NCI-H1930 (cell line): ENCODE measurements at places on chromosomes 12 and 14.

GRCh38 chr12:57534250-57534649 lies 11.6 kb downstream of the MBD6 start:
- DNase-seq = no peak

DNA sequence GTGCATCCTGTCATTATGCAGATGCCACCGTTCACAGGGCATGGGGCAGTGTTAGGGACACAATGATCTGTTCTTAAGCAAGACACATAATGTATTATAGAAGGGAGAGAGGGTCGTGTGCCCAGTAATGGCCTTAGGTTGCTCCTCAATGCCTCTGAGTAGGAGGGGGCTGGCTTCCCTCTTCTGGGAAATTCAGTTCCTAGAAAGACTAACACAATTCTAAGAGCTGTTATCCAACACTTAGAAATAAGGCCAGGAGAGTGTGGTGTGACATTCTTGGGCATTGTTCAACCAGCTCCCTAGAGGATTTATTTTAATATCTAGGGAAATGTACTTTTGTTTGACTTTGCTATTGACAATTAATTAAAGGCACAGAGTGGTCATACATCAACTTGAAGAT lies 118.5 kb downstream of the ADCK1 start:
- no peak for DNase-seq

- DNase-seq = no peak
Measured at GRCh38 chr14:67060546-67060945, 128.7 kb upstream of the GARIN2 start.

GRCh38 chr14:77092676-77093075 lies 5.4 kb upstream of the CIPC start:
- no peak for DNase-seq

GRCh38 chr14:78153064-78153341 lies 17.2 kb upstream of the NRXN3 start:
- no peak for DNase-seq

DNA sequence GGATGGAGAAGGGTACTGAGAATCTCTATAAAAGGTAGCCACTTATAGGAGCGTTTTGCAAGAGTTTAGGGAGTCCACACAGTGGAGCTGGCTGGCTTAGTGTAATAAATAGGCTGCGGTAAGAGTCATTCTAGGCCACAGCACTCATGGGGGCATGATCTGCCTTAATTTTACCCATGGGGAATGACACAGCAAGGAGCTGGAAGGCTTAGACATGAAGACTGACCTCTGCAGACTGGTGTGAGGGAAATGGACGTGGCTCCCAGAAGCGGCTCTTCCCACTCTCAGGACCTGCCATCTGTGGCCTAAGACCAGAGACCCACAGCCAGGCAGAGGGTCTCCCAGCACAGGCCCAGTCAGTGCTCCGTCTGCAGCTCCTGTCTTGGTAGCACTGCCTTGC lies 173.3 kb downstream of the PPM1H start:
- DNase-seq = no peak

- DNase-seq = no peak
Measured at GRCh38 chr12:91952916-91953315, 192.7 kb downstream of the BTG1 start.

DNA sequence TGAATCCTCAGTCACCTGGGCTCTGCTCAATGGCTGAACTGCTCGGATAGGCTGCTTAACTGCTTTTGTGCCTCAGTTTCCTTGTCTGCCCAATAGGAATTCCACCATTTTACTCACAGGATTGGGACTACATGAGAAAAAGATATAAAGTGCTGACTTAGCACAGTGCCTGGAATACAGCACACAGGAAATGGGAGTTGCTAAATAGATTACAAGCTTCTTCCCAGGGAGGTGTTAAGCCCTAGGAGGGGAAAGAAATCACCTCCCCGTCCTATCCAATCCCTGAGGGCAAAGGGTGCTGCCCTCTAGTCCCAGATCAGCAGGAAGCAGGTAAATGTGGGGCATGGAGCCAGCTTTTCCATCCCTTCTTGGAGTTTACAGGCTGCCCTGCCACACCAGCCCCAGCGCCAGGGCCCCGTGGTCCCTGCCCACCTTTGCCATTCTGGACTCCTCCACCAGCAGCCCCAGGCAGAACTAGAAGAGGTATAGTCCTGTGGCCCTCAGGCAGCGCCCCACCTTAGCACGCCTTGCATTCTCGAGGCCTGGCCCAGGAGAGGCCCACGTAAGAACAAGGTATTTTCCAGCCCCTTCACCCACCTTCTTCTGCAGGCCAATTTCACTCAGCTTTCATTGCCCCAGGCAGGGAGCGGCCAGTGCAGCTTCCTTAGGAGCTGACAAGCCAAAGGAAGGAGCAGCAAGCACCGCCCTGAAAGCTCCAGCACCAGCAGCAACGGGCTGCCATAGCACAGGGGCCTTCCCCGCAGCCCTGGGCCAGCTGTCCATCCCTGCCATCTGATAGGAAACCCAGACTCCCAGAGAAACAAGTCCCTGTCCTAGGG lies 28.8 kb upstream of the RPLP0 start:
- no peak for DNase-seq

- DNase-seq = no peak
Measured at GRCh38 chr12:45112306-45112705, 61.4 kb upstream of the DBX2 start.

DNA sequence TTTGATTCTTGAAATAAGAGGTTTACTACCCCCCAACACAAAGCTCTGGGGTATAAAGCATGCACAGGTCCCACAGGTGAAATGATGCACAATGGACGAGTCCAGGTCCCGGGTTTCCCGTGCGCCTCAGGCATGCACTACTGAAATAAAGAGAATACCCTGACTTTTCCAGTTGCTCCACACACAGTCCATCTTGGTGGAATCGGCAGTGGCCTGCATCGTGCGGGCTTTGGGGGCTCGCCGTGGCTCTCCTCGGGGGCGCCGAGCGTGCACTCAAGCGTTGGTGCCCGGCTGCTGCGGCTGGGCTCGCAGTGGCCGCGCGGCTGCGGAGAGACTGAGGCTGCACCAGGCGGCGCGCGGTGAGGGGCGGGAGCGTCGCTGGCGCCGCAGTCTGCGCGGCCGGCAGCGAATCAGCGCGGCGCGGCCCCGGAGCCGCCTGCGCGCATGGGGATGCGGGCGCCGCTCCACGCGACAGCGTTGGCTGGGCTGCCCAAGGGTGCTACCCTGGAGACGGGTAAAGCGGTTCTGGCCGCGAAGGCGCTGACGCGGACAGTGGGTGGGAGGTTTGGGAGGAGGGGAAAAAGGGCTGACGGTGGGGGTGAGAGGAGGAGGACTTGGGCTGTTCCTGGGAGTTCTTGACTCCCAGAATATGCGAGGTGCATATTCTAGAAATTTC lies 53.8 kb upstream of the CCDC175 start:
- peak; percentile 54 for DNase-seq

GRCh38 chr14:50608302-50608851 lies 48.4 kb downstream of the ATL1 start:
- no peak for DNase-seq

DNA sequence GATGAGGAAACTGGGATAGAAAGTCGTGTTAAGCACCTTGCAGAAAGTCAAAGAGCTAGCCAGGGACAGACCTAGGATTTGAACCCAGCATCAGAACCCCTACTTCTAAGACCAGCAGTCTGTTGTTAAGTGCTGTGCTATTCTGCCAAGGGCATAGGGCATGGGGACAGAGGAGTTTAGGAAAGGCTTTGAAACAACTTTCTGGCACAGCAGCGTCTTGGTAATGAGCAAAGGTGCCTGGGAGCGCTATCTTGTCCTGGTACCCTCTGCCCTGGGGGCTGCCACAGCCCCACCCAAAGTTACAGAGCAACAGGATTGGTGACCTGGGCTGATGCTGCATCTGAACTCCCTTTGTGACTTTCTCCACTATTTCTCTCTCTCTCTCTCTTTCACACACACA lies 1108.1 kb downstream of the BCL11B start:
- no peak for DNase-seq

GRCh38 chr12:92989715-92990484 lies 60.8 kb upstream of the EEA1 start:
- DNase-seq = no peak

DNA sequence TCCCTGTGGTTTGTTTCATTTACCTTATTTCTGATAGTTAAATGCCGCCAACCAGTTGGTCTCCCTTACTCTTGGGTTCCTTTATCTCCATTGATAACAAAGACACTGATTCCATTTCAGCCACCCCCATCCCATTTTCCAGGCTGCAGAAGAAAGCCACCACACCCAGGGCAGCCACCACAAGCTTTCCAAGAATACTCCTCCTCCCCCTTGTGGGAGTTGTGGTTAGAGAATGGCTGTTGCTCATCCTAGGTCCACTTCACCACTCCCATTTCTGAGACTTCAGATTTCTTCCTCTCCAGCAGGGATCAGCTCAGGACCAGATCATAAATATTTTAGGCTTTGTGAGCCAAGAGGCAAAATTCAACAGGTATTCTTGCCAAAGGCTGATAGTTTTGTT lies 73.9 kb downstream of the ANO4 start:
- DNase-seq = no peak

DNA sequence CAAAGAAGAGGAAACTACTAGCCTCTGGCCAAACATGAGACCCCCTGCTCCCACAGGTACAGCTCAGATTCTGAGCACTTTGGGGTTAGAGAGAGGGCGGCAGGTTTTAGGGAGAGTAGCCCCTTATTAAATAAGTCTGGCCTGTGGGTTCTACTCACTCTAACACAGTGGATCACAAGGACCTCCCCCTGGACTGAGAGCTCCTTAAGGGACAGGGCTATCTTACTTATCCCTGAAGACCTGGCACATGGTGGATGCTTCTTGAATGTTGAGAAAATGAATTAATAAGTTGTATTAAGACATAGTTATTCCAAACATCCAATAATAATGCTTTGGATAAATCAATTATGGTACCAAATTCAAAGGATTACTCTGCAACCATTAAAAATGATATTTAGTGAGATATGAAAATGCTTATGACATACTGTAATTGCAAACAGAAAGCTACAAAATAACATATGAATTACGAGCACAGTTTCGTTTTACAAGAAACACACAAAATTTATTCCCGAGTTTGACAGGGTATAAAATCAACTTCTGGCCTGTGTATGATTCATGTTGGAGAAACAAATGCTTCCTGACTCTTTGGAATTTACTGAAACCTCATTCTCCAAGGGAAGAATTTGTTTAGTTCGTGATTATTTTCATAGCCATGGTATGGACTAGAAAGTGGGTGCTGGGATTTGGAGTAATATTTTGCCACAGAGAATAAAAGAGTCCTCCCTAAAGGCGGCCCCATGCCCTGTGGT lies 59.3 kb upstream of the BDKRB2 start:
- DNase-seq = no peak

- DNase-seq = no peak
Measured at GRCh38 chr14:68305738-68306137, 486.2 kb downstream of the RAD51B start.

DNA sequence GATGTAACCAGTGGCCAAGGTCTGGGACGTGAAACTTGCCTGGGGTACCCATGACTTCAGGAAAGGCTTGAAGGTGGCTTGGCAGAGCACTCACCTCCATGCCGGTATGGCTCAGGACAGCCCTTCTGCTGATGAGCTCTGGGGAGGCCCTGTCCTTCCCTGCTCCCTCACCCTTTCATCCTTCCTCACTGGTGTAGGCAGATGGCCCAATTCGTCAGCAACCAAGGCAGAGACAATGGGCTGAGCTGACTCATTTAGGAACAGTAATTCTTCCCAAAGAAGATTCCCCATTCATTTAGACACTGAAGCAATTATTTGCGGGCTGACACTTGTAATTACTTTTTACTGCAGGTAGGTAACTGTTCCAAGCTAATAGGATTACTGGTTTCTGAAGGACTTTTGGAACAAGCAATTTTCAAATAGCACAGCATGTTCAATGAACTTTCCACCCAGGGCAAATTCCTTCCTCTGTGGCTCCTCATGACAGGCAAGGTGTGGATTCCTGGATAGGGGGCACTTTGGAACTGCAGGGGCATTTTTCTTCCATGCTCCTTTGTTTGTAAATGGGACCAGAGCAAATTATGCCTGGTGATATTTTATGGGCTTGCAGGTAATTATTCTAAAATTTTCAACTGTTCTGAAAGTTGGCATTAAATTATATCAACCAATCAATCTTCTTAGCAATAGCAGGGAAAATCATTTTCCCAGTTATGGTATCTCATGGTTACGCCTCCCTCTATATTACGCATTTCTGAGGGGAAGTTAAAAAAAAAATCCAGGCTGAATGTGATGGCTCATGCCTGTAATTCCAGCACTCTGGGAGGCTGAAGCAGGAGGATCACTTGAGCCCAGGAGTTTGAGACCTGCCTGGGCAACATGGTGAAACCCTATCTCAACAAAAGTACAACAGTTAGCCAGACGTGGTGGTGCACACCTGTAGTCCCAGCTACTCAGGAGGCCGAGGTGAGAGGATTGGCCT lies 24.1 kb upstream of the NRDE2 start:
- no peak for DNase-seq

DNA sequence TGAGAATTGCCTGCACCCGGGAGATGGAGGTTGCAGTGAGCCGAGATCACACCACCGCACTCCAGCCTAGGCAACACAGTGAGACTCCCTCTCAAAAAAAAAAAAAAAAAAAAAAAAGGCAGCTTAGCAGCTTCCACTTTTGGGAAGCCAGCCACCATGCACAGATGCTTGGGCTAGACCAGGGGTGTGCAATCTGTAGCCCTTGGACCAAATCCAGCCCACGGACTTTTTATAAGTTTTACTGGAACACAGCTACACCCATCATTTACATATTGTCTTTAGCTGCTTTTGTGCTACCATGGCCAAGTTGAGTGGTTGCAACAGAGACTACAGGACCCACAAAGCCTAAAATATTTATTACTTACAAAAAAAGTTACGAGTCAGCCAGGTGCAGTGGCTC lies 6.7 kb downstream of the CIT start:
- DNase-seq = no peak

DNA sequence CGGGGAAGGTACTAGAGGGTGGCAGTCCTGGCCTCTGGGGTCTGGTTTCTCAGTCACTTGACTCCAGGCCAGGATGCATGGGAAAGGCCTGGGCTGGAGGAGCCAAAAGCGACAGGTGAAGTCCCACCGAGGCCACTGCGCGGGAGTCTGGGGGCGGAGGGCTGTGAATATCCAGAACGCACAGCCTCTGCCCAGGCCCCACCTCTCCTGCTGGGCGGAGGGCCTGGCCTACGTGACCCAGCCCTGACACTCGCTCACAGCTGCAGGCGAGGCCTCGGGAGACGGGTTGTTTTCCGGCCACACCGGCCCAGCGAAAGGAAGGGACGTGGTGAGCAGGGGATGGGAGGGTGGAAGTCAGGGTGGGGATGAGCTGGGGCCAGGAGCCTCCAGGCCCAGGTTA lies 91.2 kb downstream of the RFLNA start:
- no peak for DNase-seq

GRCh38 chr14:89373185-89373584 lies 43.8 kb downstream of the FOXN3 start:
- DNase-seq = no peak

GRCh38 chr14:63249092-63249491 lies 44.8 kb downstream of the RHOJ start:
- DNase-seq = no peak

GRCh38 chr12:29728030-29728429 lies 55.7 kb downstream of the TMTC1 start:
- DNase-seq = no peak

DNA sequence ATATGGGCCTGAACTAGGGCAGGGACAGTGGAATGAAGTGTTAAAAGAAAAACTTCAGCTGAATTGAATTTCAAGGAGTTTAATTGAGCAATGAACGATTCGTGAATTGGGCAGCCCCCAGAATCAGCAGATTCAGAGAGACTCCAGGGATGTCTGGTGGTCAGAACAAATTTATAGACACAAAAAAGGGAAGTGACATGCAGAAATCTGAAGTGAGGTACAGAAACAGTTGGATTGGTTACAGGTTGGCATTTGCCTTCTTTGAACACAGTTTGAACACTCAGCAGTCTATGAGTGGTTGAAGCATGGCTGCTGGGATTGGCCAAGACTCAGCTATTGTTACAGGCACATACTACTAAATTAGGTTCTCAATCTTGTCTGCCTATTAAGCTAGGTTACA lies 9.7 kb upstream of the TBPL2 start:
- DNase-seq = no peak
